ENCODE measurements at places on chromosomes 2 and 18. TPM values are rescaled to one million over a fixed set of nuclear protein-coding genes. Genes with fewer than 3 reads are reported as not detected.

The SERPINB3 gene
- not detected for total RNA-seq

The REG1B gene
- total RNA-seq, result 4.2 TPM

The NR4A2 gene
- 17.9 TPM for total RNA-seq

The NXPH2 gene
- total RNA-seq, result not detected

The TMX3 gene
- total RNA-seq, result 39.6 TPM

The OTOF gene
- total RNA-seq, result 0.10 TPM

The TMEM182 gene
- 8.4 TPM for total RNA-seq

The CDH19 gene
- not detected for total RNA-seq

The GKN1 gene
- not detected for total RNA-seq

DNA sequence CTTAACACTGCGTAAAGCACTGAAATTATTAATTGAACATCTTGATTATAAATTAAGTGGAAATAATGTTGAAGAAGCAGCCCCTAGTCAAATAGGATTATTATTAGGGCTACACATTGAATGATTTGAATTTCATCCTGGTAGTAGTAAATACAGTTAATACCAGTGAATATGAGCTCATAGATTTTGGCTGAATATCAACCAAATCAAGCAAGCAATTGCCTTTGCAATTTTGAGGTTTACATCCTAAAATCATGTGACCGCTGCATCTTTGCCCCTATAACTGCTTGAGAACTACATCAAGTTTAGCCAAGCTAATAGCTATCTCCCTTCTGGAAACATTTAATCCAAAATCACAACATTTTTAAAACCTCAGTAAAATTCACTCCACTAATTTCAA lies 801.2 kb upstream of the PIK3C3 start:
- H3K27ac ChIP-seq, result no peak overlapping the region
- DNase-seq, result no peak
- no peaks in the 10 kb centered on the region for H3K27me3 ChIP-seq
- H3K4me1 ChIP-seq, result no peaks in the 10 kb centered on the region
- no peaks in the 10 kb centered on the region for H3K36me3 ChIP-seq
- no peak overlapping the region for H3K4me3 ChIP-seq

GRCh38 chr2:236819275-236820002 lies 249.8 kb downstream of the ACKR3 start:
- DNase-seq, result no peak
- no peaks in the 10 kb centered on the region for H3K36me3 ChIP-seq
- no peak overlapping the region for H3K4me3 ChIP-seq
- H3K4me1 ChIP-seq, result no peaks in the 10 kb centered on the region
- H3K27me3 ChIP-seq, result peaks cover 4% of the 10 kb centered on the region

GRCh38 chr2:237978058-237978712 lies 11.4 kb downstream of the UBE2F start:
- peaks cover 8% of the 10 kb centered on the region for H3K36me3 ChIP-seq
- H3K27me3 ChIP-seq, result no peaks in the 10 kb centered on the region
- no peak overlapping the region for H3K4me3 ChIP-seq
- no peak overlapping the region for H3K27ac ChIP-seq

DNA sequence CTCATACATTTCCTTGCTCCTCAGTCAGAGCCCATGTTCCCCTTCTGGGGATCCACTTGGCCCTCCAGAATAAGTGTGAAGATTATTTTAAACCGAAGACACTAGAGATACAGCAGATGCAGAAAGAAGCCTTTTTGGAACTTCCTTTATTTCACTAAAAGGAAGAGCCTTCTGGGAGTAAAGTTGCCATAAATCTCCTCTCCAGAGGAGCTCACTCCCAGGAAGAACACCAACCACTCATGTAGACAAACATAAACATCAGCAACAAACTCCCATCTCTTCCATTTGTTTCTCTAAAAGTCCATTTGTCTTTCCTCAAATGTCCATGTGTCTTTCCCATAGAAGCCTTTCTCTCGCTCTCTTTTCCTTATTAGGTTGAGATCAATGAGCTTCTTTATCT lies 62.4 kb upstream of the MSH6 start:
- no peak overlapping the region for H3K27ac ChIP-seq
- H3K4me1 ChIP-seq, result no peaks in the 10 kb centered on the region
- no peak overlapping the region for H3K4me3 ChIP-seq
- no peak for DNase-seq
- H3K27me3 ChIP-seq, result no peaks in the 10 kb centered on the region
- H3K36me3 ChIP-seq, result no peaks in the 10 kb centered on the region

DNA sequence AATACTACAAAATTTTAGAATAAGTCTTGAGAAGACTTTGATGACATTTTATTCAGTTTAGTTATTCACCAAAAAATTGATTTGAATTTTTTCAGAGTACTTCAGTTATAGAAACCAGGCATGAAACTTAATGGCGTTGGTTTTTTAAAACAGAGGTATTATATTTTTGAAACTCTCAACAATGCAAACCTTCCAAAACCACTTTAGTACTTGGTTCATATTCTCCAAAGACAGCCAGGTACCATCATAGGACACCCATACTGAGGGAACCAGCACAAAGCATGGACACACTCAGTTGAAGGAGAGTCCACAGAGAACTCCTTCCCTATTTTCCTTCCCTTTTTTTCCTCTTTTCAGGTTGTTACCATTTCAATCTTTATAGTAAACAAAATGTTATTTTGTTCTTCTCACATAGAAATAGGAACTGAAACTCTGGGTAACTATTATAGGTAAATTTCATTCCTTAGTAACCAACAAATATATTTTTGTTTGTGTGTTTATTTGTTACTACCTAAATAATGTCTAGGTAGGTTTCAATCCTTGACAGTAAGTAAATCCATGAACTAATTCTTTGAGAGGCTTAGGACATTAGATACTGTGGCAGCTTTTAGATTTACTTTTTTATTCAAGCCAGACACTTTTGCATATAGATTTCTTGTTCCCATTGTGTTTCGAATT lies 95.8 kb downstream of the TMEFF2 start:
- H3K4me1 ChIP-seq, result no peaks in the 10 kb centered on the region
- H3K27me3 ChIP-seq, result no peaks in the 10 kb centered on the region
- no peak overlapping the region for H3K4me3 ChIP-seq

DNA sequence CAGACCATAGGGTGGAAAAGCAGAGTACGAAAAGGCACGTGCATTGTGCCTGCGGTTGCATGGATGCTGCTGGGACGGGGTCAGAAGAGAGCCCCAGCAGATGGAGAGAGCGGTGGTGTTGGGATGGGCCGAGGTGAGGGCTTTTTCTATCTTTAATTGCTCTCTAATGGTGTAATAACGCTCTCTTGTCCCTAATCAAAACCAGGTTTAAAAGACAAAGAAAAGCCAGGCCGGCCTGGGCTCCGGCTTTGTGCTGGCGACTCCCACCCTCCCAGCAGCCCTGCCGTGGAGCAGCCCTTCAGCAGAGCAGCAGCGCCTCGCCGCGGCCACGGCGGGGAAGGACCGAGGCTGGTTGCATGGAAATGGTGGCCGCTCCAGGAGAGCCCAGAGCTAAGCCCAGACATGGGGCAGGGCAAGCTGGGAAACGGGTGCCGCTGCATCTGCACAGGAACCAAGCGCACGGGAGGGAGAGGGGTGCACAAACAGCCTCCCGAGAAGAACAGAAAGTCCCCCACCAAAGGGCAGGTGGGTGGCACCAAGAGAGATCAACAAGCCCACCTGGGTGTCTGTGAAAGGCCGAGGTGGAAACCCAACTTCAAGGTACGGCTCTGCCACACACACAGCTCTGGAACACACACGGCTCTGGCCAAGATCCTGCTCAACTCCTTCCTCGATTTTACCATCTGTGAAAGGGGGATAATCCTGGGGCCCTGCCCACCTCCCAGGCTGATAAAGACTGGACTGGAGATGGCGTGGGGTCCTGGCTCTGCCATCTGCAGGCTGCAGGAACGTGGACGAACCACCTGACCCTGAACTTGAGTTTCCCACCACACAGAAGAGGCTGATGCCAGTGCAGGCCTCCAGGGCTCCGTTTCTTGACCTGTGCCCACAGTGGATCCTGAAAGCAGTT lies 15.0 kb downstream of the HS1BP3 start:
- H3K27ac ChIP-seq, result no peak overlapping the region
- H3K27me3 ChIP-seq, result no peaks in the 10 kb centered on the region
- peak; percentile 21 for DNase-seq
- no peak overlapping the region for H3K4me3 ChIP-seq
- peaks cover 18% of the 10 kb centered on the region for H3K4me1 ChIP-seq

DNA sequence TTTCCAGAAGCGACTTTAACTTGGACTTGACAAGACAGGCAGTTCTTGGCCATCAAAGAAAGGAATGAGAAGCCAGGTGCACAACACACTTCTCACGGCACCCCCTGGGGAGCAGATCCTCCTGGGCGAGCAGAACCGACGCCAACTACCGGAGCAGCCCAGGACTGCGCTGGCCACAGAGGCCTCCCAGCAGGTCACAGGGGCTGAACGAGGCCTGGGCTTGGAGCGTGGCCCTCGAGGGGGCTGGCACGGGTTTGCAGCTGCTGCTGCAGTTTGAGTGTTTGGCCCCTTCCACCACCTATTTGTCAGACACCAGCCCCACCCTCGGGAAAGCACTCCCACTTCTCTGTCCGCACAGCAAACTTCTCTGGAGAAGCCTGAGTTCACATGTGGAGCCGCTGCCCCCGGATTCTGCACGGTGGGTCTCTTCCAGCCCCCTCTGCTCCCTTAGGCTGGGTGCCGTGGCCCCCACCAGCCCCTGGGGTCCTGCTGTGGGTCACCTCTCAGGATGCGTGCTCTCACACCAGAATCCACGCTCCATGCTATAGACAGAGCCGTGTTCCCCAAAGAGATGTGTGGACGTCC lies 306.7 kb upstream of the SALL3 start:
- no peak overlapping the region for H3K4me3 ChIP-seq
- no peak for DNase-seq
- H3K27ac ChIP-seq, result no peak overlapping the region
- no peaks in the 10 kb centered on the region for H3K36me3 ChIP-seq

DNA sequence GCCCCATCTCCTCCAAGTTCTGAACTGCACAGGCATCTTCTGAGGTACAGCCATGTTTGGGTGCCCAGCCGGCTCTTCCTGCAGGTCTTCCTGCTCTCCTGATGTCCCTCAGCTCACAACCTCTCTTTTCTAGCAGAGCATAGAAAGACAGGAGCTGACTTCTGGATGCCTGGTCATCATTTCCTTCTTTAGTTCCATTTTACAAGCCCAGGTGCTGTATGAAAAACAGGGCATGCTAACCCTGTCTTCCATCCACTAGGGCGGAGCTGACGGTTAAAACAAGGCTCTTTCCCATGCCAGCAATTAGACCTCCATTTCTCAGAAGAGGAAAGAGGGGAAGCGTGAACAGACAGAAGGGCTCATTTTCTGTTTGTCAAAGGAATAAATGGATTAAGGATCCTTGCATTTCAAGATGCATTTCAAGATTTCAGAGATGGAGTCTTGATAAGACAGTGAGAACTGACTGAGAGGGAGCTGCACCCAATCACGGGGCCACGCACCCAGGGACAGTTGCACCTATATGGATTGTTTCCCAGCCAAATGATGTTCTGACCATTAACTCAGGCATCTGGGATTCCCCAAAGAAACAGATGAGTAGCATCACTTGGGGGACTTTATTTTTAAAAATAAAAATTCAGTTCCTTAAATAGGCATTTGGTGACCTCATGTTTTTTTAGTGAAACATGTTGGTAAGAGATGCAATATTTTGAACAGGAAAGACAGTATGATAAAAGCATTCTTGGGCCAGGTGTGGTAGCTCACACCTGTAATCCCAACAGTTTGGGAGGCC lies 45.8 kb upstream of the EML6 start:
- H3K27me3 ChIP-seq, result no peaks in the 10 kb centered on the region
- H3K36me3 ChIP-seq, result no peaks in the 10 kb centered on the region
- no peak overlapping the region for H3K4me3 ChIP-seq
- no peak for DNase-seq

DNA sequence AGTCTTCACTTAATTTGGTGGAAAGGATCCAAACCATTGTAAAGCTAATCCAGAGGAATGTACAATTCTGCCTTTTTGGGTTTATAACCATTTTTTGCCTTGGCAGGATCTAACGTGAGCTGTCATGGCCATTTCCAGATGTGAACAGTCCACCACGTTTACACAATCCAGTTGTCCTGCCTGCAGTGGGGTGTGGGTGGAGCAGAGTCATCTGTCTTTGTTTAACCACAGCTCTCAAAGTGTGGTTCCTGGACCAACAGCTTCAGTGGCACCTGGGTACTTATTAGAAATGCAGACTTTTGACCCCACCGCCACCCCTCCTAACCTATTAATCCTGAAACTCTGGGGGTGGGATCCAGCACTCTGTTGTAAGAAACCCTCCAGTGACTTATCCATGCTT lies 35.9 kb downstream of the FHOD3 start:
- no peaks in the 10 kb centered on the region for H3K4me1 ChIP-seq
- no peak overlapping the region for H3K4me3 ChIP-seq
- no peak overlapping the region for H3K27ac ChIP-seq
- DNase-seq, result no peak
- H3K36me3 ChIP-seq, result no peaks in the 10 kb centered on the region

GRCh38 chr2:207471261-207471660 lies 58.5 kb upstream of the CREB1 start:
- H3K36me3 ChIP-seq, result no peaks in the 10 kb centered on the region
- no peak overlapping the region for H3K4me3 ChIP-seq
- no peak for DNase-seq
- H3K27ac ChIP-seq, result no peak overlapping the region
- no peaks in the 10 kb centered on the region for H3K27me3 ChIP-seq

DNA sequence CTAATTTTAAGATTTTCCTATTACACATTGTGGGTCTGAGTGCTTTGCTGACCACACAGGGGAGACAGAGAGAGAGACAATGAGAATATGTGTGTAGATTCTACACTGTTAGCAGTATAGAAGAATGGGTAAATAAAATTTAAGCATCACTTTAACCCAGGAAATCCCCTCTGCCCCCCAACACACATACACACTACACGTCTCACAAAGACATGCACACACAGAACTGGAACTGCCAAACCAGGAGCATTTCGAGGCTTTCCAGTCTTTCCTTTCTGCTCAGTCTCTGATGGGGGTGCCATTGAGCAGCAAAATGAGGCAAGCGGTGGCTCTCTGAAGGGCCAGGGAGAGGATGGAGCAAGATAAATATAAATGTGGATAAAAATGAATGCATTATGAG lies 2.5 kb downstream of the MERTK start:
- no peak overlapping the region for H3K4me3 ChIP-seq
- no peaks in the 10 kb centered on the region for H3K36me3 ChIP-seq
- no peaks in the 10 kb centered on the region for H3K27me3 ChIP-seq
- peaks cover 14% of the 10 kb centered on the region for H3K4me1 ChIP-seq

DNA sequence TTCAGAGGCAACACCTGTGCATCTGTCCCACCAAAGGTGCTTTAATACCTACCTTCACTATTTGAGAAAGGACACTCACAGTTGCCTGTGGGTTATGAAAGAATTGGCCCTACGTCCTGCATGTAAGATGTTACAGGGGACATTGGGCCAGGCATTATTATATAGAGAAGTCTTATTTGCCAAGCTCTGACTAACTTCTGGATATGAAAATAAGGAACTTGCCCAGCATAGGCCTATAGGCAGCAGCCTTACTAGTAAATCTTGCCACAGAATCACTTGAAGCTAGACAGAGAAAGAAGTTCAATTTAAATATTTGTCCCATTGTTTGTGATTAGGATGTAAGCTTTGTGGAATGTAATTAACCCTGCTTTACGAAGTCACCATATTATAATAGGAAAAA lies 41.7 kb downstream of the NLRC4 start:
- no peak for DNase-seq
- no peaks in the 10 kb centered on the region for H3K4me1 ChIP-seq
- peaks cover 4% of the 10 kb centered on the region for H3K36me3 ChIP-seq
- no peak overlapping the region for H3K4me3 ChIP-seq
- no peaks in the 10 kb centered on the region for H3K27me3 ChIP-seq

Measured in HCT116 (cell line).